ENCODE measurements at places on chromosomes 1 and 21.

- DNase-seq: no peak
Measured at GRCh38 chr1:217105437-217105836, 382.2 kb upstream of the ESRRG start.

DNA sequence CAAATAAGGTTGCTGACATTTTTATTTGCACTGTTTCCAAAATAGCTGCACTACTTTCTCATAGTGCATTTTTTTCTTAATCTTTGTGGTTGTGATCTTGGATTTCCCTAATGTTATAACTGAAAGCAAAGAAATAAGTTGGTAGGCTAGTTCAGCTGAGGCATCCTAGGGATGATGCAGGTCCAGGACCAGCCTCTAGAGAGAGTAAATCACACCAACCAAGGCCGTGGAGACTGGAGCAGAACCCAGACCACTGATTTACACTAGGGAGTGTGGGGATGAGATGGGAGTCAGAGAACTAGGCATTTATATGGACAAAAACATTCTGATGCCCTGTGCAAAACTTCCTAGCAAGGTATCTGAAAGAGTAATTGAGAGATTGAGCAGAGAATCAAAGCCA, 104.5 kb downstream of the URB2 start:
- DNase-seq: no peak

GRCh38 chr21:34333121-34333739, 30.6 kb upstream of the KCNE2 start:
- no peak for DNase-seq

- DNase-seq: peak; percentile 90
Measured at GRCh38 chr1:66533804-66534740, at the start of gene SGIP1. Gene SGIP1, plus strand, starts transcription at chr1:66534153. Its CDS starts 206 bp downstream, at chr1:66534359.

DNA sequence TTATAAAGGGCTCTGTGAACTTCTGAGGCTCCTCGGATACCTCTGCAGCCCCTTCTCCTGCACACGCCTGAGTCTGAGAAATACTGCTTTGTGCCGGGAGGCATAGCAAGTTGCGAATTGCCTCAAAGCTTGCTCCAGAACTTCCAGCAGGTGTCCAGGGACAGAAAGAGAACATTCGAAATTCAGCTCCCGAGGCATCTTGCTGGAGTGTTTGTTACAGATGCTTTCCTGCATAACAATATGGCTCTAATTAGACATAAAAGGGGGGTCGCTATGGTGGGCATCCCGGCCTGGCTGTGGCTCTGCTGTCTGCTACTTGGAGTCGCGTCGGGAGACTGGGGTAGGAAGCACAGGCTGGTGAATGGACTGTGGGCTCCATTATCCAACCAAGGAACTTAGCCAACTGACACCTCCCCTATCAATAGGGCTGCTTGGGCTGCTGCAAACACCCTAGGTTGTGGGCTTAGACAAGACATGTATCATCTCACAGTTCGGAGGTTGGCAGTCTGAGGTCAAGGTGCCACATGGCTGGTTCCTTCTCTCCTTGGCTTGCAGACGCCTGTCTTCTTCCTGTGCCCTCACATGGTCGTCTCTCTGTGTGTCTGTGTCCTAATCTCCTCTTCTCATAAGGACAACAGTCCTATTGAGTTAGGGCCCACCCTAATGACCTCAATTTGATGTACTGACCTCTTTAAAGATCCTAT, 607.0 kb downstream of the NPHP4 start:
- DNase-seq: no peak

DNA sequence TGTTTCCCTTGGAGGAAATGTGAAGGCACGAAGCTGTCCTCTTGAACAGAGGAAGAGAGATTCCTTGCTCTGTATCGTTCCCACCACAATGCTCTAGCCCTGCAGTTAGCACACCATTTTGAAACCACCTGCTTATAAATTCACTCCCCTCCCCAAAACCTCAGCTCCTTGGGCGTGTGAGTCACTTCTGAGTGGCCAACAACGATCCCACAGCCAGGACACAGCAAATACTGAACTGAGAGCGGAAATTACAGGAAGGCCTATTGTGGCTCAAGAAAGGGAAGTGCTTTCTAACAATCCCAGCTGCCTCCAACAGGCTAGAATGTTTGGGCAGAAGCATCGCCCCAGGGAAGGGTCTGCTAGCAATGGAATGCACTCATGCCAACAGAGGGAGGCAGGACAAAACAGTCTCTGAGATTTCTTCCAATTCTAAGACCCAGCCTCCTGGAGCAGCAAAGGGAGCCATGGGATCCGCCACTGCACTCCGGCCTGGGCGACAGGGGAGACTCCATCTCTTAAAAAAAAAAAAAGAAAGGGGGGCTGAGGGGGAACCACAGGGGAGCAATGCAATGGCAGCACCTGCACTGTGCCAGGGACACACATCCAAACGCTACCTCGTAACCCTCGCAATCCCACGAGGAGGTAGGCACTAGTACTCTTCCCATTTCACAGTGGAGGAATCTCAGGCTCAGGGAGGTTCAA, 1.9 kb downstream of the TMEM53 start:
- DNase-seq: no peak

GRCh38 chr21:44892536-44893277, 19.2 kb upstream of the PTTG1IP start:
- peak; percentile 33 for DNase-seq

DNA sequence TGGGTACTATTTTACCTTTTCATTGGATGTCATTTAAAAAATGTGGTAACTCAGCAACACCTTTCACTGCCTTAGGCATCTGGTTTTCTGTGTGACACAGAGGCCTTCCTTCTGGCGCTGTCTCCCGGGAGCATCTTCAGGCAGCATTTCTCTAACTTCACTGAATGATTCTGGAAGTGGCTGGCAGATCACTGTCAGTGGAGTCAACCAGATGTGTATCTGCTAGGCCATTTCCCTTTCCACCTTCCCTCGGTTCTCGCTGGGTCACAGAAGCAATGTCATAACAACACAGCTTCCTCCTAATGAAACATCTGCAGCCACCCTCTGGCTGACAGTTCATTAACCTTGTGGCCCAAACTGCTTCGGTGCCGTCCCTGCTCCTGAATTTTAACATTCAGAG, 137.8 kb downstream of the KIF26B start:
- no peak for DNase-seq

DNA sequence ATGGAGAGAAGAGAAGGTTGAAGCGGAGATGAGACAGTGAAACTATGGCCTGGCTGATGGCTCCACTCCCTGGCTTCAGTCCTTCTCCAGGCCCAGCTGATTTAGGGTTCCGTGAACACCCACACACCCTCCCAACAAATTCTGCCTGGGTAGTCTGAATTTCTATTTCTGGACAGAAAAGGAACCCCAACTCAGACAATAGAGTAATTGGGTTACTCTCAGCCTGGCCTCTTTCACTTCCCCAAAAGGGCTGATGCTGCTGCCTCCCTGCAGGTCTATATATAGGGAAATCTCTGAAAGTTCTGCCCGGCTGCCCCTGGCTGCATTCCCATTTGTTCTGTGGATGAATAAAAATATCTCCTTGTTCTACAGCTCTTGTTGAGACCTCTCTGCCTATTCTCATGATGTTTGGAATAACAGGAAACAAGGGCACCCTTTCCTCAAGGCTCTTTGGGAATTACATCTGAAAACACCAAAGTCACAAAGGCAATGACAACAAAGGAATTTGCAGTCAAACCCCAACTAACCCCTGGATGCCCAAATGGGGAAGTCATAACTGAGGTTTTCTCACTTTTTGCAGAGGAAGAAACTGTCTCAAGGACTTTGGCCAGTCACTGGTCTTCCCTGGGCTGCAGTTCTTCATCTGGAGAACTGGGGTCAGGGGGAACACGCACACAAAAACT, 11.4 kb upstream of the ZSCAN20 start:
- no peak for DNase-seq

DNA sequence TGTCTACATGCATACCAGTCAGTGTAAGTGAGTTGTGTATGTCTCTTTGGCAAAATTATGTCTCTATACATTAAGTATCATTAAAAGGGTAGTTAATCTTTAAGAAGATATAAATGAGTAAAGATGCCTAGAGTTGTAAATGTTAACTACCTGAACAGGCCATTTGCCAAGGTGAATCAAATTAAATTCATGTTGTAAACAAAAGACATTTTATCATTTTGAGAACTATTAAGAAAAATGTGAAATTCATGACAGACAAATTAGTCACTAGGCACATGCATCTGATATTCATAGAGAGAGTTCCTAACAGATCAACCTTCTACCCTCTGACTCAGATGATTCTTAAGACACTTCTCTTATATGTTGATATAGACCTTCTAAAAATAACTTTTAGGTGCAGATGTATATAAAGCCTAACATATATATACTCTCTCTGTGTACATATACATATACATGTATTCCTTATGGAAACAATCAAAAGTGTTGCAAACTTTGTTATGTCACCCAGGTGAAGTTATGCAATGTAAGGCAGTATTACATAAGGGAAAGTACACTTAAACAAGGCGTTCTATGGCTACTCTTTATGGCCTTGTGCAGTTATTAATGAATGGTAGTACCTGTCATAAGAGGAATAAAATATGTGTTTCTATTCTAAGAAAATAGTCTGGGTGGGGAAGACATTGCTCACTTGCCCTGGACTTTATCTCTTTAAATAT, at the start of gene TMPRSS15:
Gene TMPRSS15, minus strand, starts transcription at position 51 of the 716 bp plus-strand sequence. CDS start 163 bp downstream, outside the sequence.
- no peak for DNase-seq

- no peak for DNase-seq
Measured at GRCh38 chr1:92886886-92887419, 55.1 kb downstream of the RPL5 start.

GRCh38 chr1:22341791-22342605, 109.7 kb upstream of the ZBTB40 start:
- DNase-seq: no peak

DNA sequence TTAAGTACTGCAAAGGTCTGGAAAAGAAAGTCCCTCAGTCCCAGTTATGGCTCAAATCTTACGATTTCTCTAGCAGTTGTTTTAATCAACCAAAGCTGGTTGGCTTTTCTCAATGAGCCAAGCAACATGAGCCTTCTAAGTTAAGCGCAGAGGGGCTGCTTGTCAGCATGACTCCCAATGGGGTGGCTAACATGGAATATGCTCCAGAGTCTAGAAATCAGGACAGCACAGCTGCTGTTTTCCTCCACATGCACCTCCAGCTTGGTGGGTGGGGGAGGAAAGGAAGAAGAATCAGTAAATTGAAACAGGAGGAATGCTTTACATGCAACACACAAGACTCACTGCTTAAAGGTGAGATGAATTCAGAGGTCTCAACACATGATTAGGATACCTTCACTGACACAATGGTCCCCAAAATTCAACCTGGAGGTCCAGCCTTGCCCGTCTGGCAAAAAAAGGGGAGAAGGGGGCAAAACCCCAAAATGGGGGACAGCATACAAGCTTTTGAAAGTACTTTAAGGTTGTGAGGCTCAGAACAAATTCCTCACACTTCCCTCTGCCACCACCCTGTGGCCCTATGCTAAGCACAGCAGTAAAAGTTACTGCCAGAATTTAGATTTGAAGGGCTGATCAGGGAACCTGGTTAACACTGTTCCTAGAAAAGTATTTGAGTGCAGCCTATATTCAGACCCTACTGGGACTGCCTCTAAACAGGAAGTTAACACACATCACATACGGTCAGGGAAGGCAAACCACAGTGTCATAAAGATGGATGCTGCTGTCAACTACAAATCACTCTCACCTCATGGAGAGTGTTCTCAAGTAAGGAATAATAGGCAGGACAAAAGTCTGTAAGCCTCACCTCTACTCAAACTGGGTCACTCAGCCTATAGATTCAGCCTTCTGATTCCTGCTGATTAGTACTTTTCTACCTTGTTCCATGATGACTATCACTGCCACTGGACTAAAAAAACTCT, 2.6 kb downstream of the GATAD2B start:
- DNase-seq: no peak

DNA sequence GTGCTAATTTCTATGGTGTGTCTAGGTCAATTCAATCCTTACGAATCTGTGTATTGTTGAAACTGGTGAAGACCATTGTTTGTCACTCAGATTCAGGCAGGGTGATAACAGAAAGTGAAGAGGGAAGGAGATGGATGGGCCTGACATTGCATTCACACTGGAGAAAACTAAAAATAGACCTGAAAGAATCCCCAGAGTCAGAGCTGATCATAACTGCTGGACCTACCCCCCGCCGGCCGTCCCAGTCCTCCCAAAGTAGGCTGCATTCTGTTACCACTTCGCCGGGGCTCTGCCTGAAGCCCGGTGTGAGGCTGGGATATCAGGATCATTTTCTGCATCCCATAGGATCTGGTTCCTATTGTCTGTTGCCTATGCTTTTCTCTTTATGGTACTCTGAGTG, 121.1 kb downstream of the NUF2 start:
- no peak for DNase-seq

Measured in nucleus accumbens (tissue), 56 donors.